ENCODE measurements at places on chromosomes 7 and 10. TPM values are rescaled to one million over a fixed set of nuclear protein-coding genes. Genes with fewer than 3 reads are reported as not detected.

The TMEM176B gene
- total RNA-seq: 28.4 TPM

The CXCL12 gene
- 152 TPM for total RNA-seq

The ZNF485 gene
- total RNA-seq: 5.6 TPM

The VAX1 gene
- not detected for total RNA-seq

The HTR5A gene
- total RNA-seq: 0.99 TPM

The SUN3 gene
- total RNA-seq: 0.40 TPM

The C10orf105 gene
- 0.99 TPM for total RNA-seq

The TSPAN14 gene
- 38.7 TPM for total RNA-seq

The ANXA7 gene
- 69.9 TPM for total RNA-seq

The TRIM50 gene
- total RNA-seq: 0.22 TPM

The MASTL gene
- 10.5 TPM for total RNA-seq

GRCh38 chr7:77697535-77697831 lies 1.2 kb downstream of the RSBN1L start:
- peak overlapping the region; percentile 99 for H3K27ac ChIP-seq
- DNase-seq: no peak
- H3K4me1 ChIP-seq: peaks cover 20% of the 10 kb centered on the region
- H3K4me3 ChIP-seq: peak overlapping the region; percentile 100
- no peaks in the 10 kb centered on the region for H3K36me3 ChIP-seq

DNA sequence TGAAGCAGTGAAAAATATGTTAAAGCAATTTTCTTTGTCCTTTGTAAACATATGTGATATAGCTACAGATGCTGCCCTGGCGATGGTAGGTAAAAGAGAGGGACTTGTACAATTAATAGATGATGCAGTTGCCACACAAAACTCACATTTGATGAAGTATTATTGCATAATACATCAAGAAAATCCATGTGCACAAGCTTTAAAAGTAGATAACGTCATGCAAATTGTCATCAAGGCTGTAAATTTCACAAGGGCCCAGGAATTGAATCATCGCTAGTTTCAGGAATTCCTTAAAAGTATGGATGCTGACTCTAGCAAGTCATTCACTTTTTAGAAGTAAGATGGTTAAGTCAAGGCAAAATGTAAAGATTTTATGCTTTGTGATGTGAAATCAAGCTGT lies 10.0 kb downstream of the CYP3A5 start:
- no peak for DNase-seq
- no peaks in the 10 kb centered on the region for H3K27me3 ChIP-seq
- H3K4me3 ChIP-seq: no peak overlapping the region
- no peaks in the 10 kb centered on the region for H3K36me3 ChIP-seq
- no peaks in the 10 kb centered on the region for H3K4me1 ChIP-seq

GRCh38 chr7:1473864-1474512 lies 14.7 kb upstream of the MICALL2 start:
- H3K4me3 ChIP-seq: no peak overlapping the region
- no peak for DNase-seq
- H3K36me3 ChIP-seq: peaks cover 100% of the 10 kb centered on the region
- H3K27ac ChIP-seq: no peak overlapping the region
- peaks cover 5% of the 10 kb centered on the region for H3K4me1 ChIP-seq

DNA sequence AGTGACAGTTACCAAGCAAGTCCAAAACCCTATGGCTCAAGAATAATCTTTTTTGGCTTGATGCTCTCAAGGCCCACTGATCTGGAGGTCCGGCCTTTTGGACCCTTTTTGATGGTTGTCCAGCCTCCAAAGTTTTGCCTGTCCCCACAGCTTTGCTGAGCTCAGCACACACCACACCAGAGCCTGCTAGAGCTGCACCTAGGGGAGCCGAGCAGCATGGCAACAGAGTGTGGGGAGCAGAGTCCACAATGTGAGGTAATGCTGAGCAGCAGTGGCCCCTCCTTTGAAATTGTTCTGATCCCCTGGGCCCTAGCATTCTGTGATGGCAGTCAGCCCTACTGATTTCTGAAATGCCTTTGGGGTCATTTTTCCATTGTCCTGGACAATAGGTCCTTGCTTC lies 9.3 kb downstream of the GIMAP7 start:
- no peaks in the 10 kb centered on the region for H3K27me3 ChIP-seq
- no peak for DNase-seq
- H3K4me3 ChIP-seq: no peak overlapping the region

GRCh38 chr7:132491391-132491945 lies 84.8 kb downstream of the PLXNA4 start:
- no peaks in the 10 kb centered on the region for H3K27me3 ChIP-seq
- DNase-seq: no peak
- H3K27ac ChIP-seq: no peak overlapping the region
- peaks cover 13% of the 10 kb centered on the region for H3K4me1 ChIP-seq

- no peaks in the 10 kb centered on the region for H3K4me1 ChIP-seq
- no peak overlapping the region for H3K27ac ChIP-seq
- H3K4me3 ChIP-seq: no peak overlapping the region
- no peak for DNase-seq
- no peaks in the 10 kb centered on the region for H3K36me3 ChIP-seq
Observed at GRCh38 chr7:142347091-142347490, 89.2 kb upstream of the PRSS58 start.

- H3K27ac ChIP-seq: no peak overlapping the region
- peaks cover 27% of the 10 kb centered on the region for H3K36me3 ChIP-seq
- H3K4me3 ChIP-seq: no peak overlapping the region
- peaks cover 34% of the 10 kb centered on the region for H3K4me1 ChIP-seq
- H3K27me3 ChIP-seq: no peaks in the 10 kb centered on the region
- no peak for DNase-seq
Observed at GRCh38 chr7:157584420-157584819, 247.6 kb downstream of the DNAJB6 start.

DNA sequence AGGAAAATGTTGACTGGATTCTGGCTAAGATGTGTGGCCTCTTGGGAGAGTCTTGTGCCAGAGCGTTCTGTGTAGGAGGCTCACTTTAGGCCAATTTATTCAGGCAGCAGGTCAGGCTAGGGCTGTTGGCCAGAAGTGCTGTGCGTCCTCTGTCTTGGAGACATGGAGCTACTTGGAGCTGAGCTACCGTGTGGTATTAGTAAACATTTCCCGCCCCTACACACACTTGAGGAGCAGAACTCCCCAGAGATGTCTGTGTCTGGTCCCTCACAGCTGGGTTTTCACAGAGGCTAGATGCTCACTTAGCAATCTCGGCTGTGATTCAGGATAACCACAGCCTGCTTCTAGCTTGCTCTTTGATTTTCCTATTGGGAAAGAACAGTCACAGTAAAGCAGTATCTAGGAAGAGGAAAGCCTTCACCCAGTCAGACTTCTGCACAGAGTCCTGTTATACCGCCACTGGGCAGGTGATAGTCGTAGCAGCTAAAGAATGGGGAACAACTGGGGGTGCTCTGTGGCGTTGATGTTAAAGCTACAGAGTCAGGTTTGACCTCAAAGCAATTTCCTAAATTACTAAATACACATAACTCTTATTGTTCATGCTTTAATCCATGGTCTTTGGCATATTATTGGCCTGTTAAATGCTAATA lies 86.7 kb downstream of the MDFIC start:
- H3K36me3 ChIP-seq: no peaks in the 10 kb centered on the region
- peaks cover 3% of the 10 kb centered on the region for H3K4me1 ChIP-seq
- H3K4me3 ChIP-seq: no peak overlapping the region
- no peaks in the 10 kb centered on the region for H3K27me3 ChIP-seq
- H3K27ac ChIP-seq: no peak overlapping the region

- H3K27me3 ChIP-seq: no peaks in the 10 kb centered on the region
- DNase-seq: no peak
- H3K4me1 ChIP-seq: peaks cover 8% of the 10 kb centered on the region
- H3K27ac ChIP-seq: no peak overlapping the region
Observed at GRCh38 chr10:129642427-129642826, 175.4 kb downstream of the MGMT start.

DNA sequence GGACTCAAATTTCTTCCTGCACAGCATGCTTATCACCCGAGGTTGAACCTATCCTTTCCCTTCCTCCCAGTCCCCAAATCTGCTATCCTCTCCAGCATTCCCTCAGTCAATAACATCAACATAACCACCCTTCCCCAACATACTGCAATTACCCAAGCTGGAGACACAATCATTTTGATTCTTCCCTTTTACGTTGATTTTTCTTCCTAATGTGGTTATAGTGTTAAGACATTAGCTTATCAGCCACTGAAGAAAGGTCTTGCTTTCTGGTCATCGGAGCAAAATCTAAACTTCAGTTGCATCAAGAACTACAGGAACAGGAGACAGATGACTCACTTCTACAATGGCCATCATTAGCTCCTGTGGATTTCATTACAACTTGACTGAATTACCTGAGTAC lies 3.5 kb upstream of the HBP1 start:
- no peak overlapping the region for H3K27ac ChIP-seq
- H3K4me3 ChIP-seq: no peak overlapping the region
- no peaks in the 10 kb centered on the region for H3K27me3 ChIP-seq
- no peak for DNase-seq

- no peak overlapping the region for H3K4me3 ChIP-seq
- no peaks in the 10 kb centered on the region for H3K27me3 ChIP-seq
- H3K36me3 ChIP-seq: no peaks in the 10 kb centered on the region
- no peaks in the 10 kb centered on the region for H3K4me1 ChIP-seq
Observed at GRCh38 chr10:28463141-28463540, 69.8 kb upstream of the WAC start.

DNA sequence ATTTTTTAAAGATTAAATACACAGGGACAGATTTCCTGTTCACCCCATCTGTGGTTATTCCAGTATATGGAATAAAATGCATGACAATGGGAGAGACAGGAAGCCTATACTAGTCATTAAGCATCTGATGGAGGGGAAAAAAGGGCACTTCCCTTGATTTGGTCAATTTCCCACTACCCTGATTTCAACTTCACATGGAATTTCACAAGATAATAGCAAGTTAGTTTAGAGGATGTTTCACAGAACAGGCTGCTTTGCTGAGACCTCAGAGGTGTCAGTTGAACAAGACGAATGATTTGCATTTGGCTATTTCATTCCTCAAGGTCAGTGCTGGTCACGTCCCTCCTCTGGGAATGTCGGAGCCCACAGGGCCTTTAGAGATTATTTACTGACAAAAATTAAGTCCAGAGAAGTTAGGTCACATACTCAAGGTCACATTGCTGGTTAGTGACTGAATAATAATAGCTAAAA lies 4.7 kb upstream of the ITPRIP start:
- DNase-seq: no peak
- H3K4me3 ChIP-seq: no peak overlapping the region
- H3K27me3 ChIP-seq: peaks cover 7% of the 10 kb centered on the region
- H3K36me3 ChIP-seq: no peaks in the 10 kb centered on the region

GRCh38 chr7:143492799-143493739 lies 15.4 kb downstream of the TAS2R41 start:
- H3K4me3 ChIP-seq: no peak overlapping the region
- no peak for DNase-seq
- no peaks in the 10 kb centered on the region for H3K4me1 ChIP-seq

GRCh38 chr10:83153714-83154113 lies 985.6 kb upstream of the GHITM start:
- H3K27me3 ChIP-seq: no peaks in the 10 kb centered on the region
- H3K4me1 ChIP-seq: no peaks in the 10 kb centered on the region
- no peak overlapping the region for H3K27ac ChIP-seq
- H3K4me3 ChIP-seq: no peak overlapping the region
- DNase-seq: no peak

GRCh38 chr10:33441561-33441960 lies 107.1 kb upstream of the NRP1 start:
- no peaks in the 10 kb centered on the region for H3K4me1 ChIP-seq
- DNase-seq: no peak
- H3K36me3 ChIP-seq: no peaks in the 10 kb centered on the region
- H3K27me3 ChIP-seq: no peaks in the 10 kb centered on the region

DNA sequence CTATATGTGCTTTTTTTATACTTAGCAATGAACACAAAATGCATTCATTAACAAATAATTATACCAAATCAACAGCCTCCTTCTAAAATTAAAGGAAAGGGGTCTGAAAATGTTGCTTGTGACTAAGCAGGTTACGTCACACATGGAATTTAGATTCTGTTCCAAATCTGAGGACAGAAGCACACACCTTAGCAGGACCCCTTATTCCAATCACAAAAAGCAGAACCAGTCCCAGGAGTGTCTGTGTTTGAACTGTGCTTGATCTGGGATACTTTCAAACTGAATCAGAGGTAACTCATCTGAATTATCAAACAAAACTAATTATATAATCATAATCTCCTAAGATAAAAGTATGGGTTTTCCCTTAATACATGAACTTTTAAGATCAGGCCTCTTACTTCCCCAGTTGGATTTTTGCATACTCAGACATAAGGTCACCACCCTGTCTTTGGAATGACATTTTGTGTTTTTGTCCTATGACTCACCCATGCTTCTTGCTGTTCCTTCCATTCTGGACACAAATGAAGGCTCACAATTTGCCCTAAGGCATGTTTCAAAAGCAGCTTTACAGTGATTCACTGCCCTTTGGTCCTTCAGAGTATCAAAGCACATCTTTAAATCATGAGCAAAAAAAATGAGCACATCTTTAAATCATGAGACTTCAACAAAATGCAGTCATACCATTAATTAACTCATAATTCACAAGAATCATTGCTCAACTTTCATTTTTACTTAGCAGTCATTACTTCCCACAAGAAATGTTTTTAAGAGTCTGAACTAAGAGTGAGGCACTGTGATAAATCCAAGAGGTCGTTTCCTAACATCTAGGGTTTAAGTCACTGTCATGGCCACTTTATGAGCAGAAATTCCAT lies 35.5 kb downstream of the SEMA3C start:
- H3K4me3 ChIP-seq: no peak overlapping the region
- DNase-seq: no peak
- no peaks in the 10 kb centered on the region for H3K4me1 ChIP-seq
- no peaks in the 10 kb centered on the region for H3K27me3 ChIP-seq
- H3K27ac ChIP-seq: peak overlapping the region; percentile 51
- H3K36me3 ChIP-seq: no peaks in the 10 kb centered on the region

- H3K4me3 ChIP-seq: no peak overlapping the region
- H3K4me1 ChIP-seq: no peaks in the 10 kb centered on the region
Observed at GRCh38 chr10:30688456-30688855, 58.9 kb upstream of the LYZL2 start.

- no peak overlapping the region for H3K4me3 ChIP-seq
- H3K4me1 ChIP-seq: peaks cover 2% of the 10 kb centered on the region
- H3K36me3 ChIP-seq: no peaks in the 10 kb centered on the region
Observed at GRCh38 chr10:11884706-11885423, 61.7 kb downstream of the PROSER2 start.

- H3K27ac ChIP-seq: no peak overlapping the region
- peaks cover 8% of the 10 kb centered on the region for H3K4me1 ChIP-seq
- H3K27me3 ChIP-seq: no peaks in the 10 kb centered on the region
- no peak for DNase-seq
Observed at GRCh38 chr7:140593672-140593982, 47.0 kb downstream of the DENND2A start.
